ENCODE measurements at places on chromosomes 3 and 15.

DNA sequence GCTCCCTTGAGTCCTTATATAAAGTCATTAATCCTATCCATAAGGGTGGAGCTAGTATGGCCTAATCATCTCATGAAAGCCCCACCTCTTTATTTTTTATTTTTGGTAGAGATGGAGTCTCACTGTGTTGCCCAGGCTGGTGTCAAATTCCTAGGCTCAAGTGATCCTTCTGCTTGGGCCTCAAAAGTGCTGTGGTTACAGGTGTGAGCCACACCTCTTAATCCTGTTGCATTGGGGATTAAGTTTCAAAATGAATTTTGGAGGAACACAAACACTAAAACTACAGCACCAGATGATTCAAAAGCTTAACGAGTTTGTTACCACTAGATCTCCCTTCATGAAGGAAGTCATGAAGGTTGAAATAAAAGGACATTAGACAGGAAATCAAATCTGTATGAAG is 27.7 kb downstream of the RAB7A start:
- no peak for DNase-seq

DNA sequence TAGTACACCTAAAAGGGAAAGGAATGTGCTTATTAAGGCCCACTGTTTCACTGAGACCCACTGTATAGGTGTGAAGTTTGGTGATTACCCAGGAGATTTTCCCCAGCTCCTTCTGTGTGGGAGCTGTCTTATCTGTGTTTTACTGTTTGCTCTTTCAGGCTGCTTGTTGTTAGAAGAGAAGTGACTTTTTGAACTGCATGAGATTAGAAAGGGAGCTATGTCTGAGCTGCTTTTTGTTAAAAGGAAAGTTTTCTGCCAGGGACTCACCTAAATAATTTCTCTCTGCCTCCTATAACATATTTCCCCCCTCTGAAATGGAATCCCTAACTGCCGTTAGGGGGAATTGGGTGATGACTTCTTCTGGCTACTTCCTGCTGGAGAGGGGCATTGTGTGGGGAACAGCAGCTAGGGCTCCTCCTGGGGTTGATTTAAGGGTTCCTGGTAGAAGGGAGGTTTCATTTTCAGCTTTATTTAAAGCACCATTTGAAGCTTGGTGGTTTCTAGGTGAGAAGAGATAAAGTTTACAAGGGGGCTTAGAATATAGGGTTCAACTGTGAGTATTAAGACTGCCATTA is 77.1 kb upstream of the ATP11B start:
- no peak for DNase-seq

- no peak for DNase-seq
Measured at GRCh38 chr3:15756505-15756904, 41.3 kb downstream of the ANKRD28 start.

DNA sequence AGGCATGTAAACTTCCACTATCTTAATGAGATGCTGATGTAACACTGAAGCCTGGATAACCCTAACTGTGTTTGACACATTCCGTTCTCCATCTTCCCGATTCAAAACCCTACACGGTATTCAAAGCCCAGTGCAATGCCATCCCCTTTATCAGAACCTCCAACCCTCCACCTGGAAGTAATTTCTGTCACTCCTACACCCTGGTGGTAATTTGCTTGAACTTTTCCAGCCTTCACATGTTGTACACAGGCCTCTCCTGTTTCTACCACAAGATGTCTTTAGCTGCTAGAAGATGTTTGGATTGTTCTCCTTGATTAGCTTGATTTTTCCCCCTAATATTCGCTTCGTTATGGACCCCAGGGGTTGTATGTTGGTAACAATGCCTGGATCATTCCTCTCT is 208.9 kb downstream of the CHST2 start:
- no peak for DNase-seq

DNA sequence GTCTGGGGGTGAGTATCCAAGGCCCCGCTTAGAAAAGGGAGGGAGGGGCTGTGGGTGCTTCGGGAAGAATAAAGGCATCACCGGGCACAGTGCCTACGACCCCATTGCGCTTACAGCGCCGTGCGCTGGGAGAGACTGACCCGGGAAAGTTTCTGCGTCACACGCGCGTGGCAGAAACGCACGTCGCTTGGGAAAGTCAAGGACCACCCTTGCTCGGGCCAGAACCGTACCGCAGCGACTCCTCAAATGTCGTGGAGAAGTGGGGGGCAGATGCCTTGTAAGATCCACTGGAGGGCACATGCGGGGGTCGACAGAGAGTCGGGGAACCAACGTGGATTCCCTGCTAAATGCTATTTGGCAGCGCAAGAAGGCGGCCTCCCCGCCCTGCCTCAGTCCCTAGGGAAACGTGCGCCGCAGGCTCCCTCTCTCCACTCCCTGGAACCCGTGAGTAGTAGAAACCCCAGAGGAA is 2.4 kb downstream of the ADAMTS9 start:
- DNase-seq, result no peak

DNA sequence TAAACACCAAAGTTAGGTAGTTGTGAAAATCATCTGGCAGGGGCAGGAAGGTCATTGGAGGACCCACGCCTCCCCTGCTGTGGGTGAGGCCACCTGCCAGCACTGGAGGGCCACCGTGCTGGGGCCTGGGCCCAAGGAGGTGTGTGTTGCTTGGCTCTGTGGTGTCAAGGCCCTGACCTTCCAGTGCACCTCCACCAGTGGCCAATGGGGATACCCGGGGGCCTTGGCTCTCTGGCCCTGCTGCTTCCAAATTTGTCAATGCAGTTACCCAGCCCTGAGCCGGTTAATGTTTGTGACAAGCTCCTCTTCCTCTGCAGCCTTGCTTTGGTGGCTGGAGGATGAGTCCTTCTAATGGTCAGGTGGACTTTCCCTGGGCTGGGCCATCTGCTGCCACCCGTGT is 150.2 kb downstream of the KLF13 start:
- DNase-seq, result no peak

DNA sequence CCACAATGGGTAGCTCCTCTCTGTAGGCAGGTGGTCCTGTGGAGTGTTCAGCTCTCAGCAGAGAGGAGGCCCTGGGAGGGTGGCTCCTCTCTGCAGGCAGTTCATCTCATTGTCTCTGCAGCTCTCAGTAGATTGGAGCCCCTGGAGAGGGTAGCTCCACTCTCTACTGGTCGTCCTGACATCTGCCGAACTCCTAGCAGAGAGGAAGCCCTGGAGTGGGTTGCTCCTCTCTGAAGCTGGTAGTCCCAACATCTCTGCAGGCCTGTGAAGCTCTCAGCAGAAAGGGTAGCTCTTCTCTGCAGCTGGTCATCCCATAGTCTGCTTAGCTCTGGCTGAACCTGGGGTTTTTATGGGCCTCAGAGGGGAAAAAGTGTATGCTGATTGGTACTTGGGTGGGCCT is 50.8 kb downstream of the EFCAB12 start:
- no peak for DNase-seq

- DNase-seq, result no peak
Measured at GRCh38 chr3:173688216-173688842, 290.8 kb downstream of the NLGN1 start.

DNA sequence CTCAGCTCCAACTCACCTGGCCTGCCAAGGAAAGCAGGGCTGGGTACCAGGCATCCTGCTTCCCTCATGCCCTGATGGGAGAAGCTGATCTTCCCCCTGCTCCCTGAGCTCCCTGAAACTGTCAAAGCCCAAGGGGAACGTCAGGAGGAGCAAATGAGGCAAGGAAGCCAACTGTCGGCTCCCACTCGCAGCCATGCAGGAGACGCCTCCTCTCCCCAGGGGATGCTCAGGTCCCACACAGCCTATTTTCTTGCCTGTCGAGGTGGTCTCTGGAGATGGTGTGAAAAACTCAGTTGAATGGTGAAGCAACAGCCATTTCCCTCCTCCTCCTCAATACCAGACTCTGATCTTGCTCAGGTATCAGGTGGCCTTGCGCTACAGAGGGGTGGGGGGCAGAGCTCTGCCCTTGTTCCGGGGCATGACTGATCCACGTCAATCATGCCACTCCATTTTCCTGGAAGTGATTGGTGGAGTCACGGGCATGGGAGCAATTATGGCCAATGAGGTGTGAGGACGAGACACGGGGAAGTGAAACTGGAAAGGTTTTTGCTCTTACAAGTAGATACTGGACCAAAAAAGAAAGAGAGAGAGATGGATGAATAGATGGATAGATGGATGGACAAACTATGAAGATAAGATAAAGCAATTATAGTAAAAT is 58.2 kb downstream of the SLC6A1 start:
- DNase-seq, result no peak

DNA sequence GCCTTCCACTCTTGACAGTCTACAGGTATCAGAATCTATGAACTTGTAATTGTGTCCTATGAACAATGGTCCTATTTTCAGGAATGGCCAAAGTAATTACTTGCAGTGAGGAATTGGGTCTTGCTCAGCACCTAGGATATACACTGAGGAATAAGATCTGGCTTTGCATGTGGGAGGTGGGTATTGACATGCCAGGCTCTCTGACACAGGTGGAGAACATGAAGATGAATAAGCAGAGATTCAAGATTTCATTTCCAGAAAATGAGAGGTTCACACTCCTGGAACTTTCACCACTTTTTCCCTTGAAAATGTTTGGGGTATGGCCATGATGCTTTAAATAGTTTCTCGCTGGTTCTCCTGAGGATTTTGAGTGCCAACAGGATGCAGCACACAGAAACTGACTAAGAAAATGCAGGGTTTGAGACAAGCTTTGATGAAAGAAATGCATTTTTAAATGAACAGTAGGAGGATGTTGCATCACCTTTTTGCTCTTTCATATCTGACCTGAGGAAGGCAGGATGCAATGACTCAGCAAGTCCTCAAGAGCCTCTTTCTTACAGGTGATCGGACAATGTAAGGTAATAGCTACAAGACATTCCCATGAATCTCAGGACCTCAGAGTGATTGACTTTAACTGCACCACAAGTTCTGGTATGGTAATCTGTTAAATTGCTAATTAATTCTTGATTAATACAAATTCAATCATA is 3.7 kb downstream of the HRG start:
- DNase-seq, result no peak

DNA sequence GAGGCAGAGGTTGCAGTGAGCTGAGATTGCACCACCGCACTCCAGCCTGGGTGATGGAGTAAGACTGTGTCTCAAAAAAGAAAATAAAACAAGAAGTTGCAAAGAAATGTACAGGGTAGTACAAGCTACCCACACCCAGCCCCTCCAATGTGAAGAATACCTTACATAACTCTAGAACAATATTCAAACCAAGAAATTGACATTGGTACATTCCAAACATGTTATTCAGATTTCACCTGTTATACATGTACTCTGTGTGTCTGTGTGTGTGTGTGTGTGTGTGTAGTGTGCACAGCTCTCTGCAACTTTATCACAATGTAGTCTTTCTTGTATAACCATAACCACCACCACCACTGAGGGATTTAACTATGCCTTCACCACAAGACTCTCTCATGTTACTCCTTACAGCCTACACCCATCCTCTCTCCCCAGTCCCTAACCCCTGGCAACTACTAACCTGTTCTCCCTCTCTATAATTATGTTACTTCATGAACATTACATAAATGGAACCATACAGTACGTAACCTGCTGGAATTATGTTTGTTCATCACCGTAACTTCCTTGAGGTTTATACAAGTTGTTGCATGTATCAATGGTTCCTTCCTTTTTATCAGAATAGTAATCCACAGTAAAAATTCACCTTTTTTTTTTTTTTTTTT is 16.2 kb upstream of the TJP1 start:
- no peak for DNase-seq

DNA sequence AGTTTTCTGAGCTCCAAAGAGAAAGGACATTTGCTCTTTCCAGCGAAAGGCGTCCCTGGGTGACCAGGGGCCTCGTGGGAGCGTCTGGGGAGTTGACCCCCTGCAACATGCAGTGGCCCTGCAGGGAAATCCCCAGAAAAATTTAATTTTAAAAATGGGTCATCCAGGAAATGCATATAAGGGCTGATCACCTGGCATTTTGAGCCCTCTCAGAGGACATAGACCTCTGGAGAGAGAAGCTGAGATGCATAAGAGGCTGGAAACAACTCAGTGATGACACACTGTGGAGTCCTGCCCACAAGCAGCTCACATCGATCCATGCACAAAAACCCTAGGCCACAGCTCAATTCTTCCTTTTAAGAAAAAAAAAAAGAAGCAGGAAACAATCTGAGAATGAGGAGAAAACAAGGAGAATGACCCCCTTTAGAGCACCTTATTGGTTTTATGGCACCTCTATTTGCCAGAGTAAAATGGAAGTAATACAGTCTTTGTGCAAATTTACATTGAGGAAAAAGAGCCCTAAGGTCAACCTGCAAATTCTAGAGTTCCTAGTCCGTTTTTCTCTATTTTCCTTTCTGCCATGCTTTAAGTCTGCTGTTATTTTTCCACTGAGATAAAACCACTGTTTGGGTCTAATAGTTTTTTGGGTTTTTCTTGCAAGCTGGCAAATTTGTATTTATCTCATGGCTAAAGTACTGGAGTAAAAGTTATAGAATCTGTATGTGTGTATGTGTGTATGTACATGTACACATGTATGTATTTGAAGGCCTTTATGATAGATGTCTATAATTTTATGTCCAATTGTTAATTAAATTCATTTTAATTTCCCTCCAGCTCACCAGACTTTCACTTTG is 6.9 kb upstream of the BDH1 start:
- DNase-seq, result no peak

DNA sequence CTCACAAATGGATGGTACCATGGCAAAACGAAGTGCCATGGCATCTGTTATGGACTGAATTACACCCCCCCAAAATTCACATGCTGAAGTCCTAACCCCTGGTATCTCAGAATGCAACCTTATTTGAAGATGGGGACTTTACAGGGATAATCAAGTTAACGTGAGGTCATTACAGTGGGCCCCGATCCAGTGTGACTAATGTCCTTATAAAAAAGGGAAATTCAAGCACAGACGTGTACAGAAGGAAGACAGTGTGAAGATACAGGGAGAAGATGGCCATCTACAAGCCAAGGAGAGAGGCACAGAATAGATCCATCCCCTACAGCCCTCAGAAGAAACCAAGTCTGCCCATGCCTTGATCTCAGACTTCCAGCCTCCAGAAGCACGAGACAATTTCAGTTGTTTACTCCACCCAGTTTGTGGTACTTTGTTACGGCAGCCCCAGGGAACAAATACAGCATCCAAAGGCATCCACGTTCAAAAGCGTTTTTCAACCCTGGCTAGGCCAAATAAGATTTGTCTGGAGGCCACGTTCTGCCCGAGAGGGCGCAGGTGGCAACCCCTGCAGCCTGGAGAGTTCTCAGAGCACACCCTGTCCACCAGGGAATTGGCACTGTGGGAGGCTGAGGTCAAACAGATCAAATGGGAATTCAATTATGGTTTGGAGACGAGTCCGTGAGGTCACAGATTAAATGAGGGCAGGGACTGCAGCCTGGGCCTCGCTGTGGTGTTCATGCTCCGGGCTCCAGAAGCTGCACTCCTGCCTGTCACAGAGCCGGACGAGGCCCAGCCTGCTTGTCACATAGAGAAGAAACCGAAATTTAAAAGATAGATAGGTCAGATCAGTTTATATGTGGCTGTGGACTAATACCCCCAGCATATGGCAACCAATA is 494.8 kb downstream of the SHQ1 start:
- no peak for DNase-seq

GRCh38 chr3:53030619-53031449 is 15.0 kb downstream of the SFMBT1 start:
- peak; percentile 8 for DNase-seq

DNA sequence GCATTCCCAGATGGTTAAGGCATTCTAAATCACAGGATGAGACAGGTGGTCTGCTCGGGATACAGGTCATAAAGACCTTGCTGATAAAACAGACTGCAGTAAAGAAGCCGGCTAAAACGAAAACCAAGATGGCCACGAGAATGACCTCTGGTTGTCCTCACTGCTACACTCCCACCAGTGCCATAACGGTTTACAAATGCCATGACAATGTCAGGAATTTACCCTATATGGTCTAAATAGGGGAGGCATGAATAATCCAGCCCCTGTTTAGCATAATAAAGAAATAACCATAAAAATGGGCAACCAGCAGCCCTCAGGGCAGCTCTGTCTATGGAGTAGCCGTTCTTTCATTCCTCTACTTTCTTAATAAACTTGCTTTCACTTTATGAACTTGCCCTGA is 151.1 kb downstream of the ZNF385D start:
- DNase-seq, result no peak

All from activated CD8-positive, alpha-beta memory T cell treated with anti-CD3 and anti-CD28 coated beads for 1 hour (primary cell).